ENCODE measurements at places on chromosomes 4 and X.

DNA sequence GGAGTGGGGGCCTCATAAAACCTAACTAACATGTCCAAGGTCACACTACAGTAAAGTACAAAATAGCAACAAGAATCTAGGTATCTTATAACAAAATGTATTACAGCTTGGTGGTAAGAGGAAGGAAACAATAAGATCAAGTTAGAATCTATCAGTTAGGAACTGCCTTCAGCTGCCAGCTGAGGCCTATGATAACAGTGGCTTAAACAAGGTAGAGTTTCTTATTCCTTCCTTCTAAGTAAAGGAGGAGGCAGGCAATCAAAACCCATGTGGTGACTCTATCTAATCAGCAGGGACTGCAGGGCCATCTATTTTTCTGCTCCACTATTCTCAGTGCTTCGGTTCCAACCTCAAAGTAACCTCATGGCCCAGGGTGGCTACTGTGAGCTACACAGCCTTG is 10.9 kb downstream of the SH3D19 start:
- DNase-seq: no peak

GRCh38 chrX:137430301-137430700 is 135.6 kb upstream of the ZIC3 start:
- no peak for DNase-seq

DNA sequence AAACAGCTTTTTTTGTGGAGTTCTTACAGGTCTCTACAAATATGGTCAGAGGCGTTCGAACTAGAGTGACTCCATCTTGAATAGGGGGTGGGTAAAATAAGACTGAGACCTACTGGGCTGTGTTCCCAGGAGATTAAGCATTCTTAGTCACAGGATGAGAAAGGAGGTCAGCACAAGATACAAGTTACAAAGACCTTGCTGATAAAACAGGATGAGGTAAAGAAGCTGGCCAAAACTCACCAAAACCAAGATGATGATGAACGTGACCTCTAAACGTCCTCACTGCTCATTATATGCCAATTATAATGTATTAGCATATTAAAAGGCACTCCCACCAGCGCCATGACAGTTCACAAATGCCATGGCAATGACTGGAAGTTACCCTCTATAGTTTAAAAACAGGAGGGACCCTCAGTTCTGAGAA is 42.8 kb upstream of the SPP1 start:
- DNase-seq: no peak

- DNase-seq: no peak
Observed at GRCh38 chrX:136198010-136198409, 50.7 kb downstream of the FHL1 start.
